ENCODE measurements at places on chromosomes 5 and 9.

- DNase-seq: no peak
These were observed 65.5 kb downstream of the MAP1B start for GRCh38 chr5:72172786-72173185.

- DNase-seq: no peak
These were observed 58.0 kb downstream of the GDA start for GRCh38 chr9:72207278-72207677.

GRCh38 chr5:162248107-162248713, 180.6 kb downstream of the GABRG2 start:
- DNase-seq: no peak

GRCh38 chr5:43244823-43245565, 53.0 kb downstream of the NIM1K start:
- no peak for DNase-seq

Measured in kidney capillary endothelial cell (primary cell).